ENCODE measurements at places on chromosomes 1 and 21.

- no peak for DNase-seq
Observed at GRCh38 chr1:36089393-36090121, 865 bp downstream of the ADPRS start.

DNA sequence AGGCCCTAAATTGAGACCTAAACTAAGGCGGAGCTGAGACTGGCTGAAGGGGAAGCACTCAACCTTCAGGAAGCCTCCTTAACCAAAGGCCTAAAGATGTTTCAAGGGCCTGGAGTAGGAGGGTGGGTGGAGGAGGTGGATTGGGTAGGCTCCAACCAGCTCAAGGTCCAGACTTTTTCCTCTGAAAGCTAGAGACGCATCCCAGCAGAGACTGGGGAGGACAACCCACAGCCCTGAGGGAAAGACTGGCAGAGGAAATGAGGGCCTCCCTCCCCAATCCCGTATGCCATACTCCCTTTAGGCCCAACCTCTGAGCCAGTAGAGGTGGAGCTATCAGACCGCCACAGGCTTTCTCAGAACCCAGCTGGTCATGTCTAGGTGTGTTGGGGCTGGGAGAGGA is 1.1 kb downstream of the ECM1 start:
- no peak for DNase-seq

GRCh38 chr1:228772516-228773212 is 37.4 kb downstream of the RHOU start:
- DNase-seq = no peak

DNA sequence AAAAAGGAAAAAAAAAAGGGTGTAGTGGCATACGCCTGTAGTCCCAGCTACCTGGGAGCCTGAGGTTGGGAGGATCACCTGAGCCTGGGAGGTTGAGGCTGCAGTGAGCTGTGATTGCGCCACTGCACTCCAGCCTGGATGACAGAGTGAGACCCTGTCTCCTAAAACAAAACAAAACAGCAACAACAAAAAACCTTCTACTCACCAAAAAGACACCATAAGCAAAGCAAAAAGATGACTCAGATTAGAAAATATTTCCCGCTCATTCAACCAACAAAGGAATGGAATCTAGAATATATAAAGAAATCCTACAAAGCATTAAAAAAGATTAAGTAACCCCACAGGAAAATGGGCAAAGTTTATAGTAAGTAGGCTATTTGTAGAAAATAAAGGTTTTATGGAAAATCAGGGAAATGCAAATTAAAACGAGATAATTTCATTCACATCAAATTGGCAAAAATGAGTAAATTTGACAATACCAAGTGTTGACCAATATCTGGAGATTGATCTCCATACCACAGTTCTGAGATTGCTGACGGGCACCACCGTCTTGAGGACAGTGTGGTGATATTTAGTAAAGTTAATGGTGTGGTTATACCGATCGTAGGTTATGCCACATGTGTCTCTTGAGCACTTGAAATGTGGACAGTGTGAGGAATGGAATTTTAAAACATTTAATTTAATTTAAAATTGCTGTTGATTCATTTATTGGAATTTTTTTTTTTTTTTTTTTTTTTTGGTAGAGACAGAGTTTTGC is 54.0 kb downstream of the PIK3CD start:
- DNase-seq = no peak

DNA sequence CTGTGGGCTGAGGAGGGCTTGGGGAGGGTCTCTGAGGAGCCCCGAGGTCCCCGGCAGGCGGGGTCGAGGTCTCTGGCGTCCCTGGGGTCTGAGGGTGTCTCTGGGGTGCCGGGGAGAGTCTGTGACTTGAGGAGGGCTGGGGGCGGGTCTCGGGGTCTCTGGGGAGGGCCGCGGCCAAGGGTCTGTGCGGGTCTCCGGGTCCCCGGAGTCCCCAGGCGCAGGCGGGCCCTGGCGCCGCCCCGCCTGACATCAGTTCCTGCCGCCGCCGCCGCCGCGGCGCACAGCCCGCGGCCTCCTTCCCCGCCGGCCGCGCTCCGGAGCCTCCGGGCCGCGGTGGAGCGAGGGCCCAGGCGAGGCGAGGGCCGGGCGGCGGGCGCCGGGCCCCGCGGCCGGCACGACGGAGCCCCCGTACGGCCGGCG is at the start of gene PLEKHM2:
TSS of gene PLEKHM2 (plus strand) at position 279 of the 420 bp plus-strand sequence. CDS start 239 bp downstream, outside the sequence.
- DNase-seq = no peak

- no peak for DNase-seq
Observed at GRCh38 chr1:92307980-92308379, 9.1 kb downstream of the RPAP2 start.

DNA sequence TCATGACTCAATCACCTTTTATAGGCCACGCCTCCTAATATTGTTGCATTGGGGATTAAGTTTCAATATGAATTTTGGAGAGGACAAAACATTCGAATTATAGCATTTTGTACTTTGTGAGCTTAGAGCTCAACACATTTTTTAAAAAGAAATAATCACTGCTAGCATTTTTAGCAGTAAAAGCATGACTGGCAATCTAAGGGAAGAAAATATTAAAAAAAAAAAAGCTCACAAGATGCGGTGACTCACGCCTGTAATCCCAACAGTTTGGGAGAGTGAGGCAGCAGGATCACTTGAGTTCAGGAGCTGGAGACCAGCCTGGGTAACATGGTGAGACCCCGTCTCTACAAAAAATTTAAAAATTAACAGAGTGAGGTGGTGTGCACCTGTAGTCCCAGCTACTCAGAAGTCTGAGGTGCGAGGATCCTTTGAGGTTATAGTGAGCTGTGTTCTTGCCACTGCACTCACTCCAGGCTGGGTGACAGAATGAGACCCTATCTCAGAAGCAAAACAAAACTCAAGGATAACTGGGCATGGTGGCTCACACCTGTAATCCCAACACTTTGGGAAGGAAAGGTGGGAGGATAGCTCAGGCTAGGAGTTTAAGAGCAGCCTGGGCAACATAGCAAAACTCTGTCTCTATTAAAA is 28.8 kb upstream of the DIPK1A start:
- DNase-seq = no peak

DNA sequence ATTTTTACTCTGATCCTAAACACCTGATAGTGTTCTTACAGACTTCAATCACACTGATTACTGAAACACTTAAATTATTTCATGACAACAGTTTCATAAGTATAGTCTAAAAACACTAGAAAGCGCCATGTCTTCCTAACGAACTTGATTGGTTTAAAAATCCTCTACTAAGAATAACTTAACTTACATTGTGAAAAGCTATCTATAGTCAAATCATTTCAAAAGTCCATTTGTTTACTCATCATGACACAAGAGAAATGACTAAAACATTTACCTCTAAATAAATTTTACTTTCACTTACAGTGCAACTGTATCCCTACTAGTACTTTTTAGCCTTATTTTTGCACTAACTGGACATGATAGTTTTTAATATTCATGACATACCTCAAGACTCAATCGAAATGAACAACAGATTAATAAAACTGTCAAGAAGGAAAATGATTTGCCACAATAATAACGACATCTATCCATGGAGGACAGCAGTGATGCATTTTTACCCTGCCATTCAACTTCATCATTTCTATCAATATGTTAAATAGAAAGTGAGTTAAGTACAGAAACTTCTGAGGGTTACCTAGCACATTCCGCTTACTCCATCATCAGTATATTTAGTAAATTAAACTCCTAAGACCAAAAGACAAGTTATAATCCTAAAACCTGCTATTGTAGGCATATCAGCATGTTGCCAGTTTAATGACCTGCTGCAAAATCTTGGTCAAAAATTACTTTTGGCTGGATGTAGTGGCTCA is 38.4 kb downstream of the AHCTF1 start:
- DNase-seq = no peak

DNA sequence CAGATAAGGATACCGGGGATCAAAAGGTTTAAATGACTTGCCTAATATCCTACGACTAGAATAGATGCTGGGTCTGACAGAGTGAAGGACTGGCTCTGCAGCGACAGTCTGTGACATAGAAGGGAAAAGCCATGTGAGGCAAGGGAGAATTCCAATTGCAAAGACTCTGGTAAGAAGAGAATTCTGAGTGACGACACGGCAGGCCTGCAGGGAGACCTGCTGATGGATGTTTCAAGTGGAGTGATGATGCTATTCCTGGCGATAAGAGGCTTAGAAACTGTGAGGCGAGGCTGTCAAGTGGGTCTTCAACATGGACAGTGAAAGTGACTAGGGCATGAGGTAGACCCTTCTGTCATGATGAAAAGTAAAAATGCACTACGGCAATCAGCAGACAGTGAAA is 176.6 kb upstream of the PBX1 start:
- no peak for DNase-seq

DNA sequence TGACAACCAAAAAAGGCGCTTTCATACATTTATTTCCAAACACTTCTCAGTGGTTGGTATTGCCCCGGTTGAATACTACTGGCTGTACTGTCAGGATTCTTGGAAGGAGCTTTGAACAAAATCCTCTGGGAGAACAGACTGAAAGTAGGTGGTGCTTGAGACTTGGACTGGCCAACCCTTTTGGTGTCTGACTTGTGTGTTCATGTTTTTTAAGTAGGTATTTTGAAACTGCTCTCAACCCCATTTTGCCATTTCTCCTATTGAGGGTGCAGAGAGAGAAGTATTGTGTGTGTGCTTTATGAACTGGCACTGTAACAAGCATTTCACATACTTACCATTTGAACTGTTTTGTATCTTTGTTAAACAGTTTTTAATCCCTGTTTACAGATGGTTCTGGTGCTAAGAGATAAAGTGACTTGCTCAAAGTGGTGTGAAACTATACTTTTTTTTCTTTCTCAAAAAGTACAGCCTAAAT is 21.2 kb downstream of the ARID1A start:
- no peak for DNase-seq

GRCh38 chr1:171595324-171595723 is 26.7 kb upstream of the MYOCOS start:
- DNase-seq = no peak

- DNase-seq = no peak
Observed at GRCh38 chr1:24154215-24154614, 11.3 kb upstream of the IL22RA1 start.

GRCh38 chr21:22885079-22885478 is 1886.9 kb downstream of the NCAM2 start:
- no peak for DNase-seq

- DNase-seq = no peak
Observed at GRCh38 chr1:233651563-233652233, 37.8 kb downstream of the KCNK1 start.

- no peak for DNase-seq
Observed at GRCh38 chr1:54324251-54325140, 81.7 kb downstream of the SSBP3 start.

- DNase-seq = no peak
Observed at GRCh38 chr1:234658138-234658537, 48.2 kb upstream of the IRF2BP2 start.

GRCh38 chr21:35145626-35146233 is 96.6 kb upstream of the RUNX1 start:
- DNase-seq = no peak

GRCh38 chr1:16266411-16267118 is 29.6 kb upstream of the CPLANE2 start:
- no peak for DNase-seq
